ENCODE measurements at places on chromosomes 5 and 9.

DNA sequence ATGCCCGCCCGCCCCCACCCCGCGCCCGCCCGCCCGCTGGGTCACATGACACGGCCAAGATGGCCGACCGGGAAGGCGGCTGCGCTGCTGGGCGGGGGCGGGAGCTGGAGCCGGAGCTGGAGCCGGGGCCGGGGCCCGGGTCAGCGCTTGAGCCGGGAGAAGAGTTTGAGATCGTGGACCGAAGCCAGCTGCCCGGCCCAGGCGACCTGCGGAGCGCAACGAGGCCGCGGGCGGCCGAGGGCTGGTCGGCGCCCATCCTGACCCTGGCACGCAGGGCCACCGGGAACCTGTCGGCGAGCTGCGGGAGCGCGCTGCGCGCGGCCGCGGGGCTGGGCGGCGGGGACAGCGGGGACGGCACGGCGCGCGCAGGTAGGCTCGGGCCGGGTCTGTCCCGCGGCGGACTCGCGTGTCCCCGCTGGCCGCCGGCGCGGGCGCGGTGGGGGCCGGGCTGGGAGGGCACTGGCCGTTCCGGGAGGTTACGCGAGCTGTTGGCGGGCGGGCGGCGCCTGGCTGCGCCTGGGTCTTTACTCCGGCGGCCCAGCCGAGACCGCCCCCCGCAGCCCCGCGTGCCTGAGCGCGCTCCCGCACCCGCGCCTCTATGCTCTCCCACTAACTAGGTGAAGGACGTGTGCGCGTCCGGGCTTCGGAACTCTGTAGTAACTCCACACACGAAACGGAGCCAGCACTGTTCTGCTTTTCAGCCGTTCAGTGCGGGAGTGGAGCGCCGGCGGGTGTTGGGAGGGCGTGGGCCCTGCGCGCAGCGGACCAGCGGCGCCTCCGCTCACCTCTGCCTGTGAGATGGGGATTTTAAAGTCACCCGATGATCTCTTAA, at the start of gene RUFY1:
TSS of gene RUFY1 (plus strand) at position 44 of the 832 bp plus-strand sequence. CDS start at position 60, 16 bp downstream.
- peak; percentile 62 for DNase-seq

GRCh38 chr9:36401897-36402480, 1.9 kb upstream of the RNF38 start:
- DNase-seq: no peak

DNA sequence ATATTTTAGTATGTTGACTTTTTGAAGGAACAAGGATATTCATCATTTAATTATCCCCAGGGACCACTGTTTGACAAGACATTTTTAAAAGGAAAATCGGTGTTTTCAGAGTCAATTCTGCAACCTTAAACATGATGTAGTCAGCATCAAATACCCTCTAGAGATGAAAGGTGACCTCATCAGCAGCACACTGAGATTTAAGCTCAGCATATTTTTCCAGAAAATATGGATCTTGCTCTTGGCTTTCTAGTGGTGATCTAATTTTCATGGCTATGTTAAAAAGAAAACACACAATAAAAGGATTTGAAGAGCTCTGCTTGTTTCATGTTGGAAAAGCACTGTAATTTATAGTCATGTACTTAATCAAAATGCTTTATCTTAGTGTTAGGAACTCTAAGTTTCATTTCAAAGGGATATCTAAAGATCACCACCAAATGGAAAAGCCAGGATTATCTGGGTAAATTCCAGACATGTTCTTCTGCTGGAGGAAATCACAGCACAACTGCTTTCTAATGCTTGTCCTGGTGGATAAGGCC, 487.2 kb downstream of the ENC1 start:
- no peak for DNase-seq

DNA sequence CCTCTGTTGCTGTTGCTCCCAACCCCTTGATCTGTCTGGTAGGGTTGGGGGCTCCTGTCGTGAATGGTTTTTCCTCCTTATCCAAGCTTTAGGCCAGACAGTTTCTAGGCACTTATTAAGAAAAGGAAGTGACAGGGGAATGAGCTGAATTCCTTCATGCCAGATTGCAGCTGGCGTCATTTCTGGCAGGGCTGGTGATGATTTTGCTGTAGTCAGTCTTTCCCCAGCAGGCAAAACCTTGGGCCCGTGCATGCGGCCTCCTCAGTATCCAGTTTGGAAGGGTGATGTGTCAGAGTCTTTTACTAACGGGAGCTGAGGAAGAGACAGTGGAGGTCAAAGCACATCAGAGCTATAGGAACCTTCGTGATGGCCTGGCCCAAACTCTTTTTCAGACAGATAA, 58.8 kb downstream of the COL27A1 start:
- DNase-seq: no peak

DNA sequence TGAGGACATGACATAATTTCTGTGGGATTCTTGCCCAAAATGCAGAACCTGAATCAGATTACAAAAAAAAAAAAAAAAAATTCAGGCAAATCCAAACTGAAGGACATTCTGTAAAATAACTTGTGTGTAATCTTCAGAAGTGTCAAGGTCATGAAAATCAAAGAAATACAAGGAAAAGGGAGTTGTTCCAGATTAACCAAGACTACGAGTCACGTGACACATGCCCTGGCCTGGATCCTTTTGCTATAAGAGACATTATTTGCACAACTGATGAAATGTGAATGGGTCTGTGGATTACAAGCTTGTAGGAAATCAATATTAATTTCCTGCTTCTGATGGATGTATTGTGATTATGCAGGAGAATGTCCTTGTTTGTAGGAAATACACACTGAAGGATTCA, 216.8 kb upstream of the NFIL3 start:
- no peak for DNase-seq

- DNase-seq: no peak
These were observed 14.1 kb upstream of the CARD19 start for GRCh38 chr9:93081931-93082330.

DNA sequence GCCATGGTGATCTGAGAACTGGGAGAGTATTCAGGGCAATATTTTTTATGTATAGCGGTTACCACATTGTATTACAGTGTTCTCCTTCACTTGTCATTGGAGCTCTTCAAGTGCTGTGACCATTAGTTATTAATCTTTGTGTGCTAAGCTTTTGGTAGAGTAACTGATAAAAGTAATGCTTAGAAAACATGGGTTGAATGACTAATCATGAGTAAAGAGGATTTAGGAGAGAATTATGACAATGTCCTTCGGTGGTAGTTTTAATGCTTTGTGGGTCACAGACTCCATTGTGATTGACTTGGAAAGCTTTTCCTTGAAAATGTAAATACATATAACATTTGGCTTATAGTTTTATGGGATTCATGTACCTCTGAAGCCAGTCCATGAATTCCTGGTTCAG, 21.4 kb downstream of the TGFBR1 start:
- no peak for DNase-seq

GRCh38 chr5:17436350-17436749, 61.7 kb upstream of the TAF11L2 start:
- DNase-seq: no peak

DNA sequence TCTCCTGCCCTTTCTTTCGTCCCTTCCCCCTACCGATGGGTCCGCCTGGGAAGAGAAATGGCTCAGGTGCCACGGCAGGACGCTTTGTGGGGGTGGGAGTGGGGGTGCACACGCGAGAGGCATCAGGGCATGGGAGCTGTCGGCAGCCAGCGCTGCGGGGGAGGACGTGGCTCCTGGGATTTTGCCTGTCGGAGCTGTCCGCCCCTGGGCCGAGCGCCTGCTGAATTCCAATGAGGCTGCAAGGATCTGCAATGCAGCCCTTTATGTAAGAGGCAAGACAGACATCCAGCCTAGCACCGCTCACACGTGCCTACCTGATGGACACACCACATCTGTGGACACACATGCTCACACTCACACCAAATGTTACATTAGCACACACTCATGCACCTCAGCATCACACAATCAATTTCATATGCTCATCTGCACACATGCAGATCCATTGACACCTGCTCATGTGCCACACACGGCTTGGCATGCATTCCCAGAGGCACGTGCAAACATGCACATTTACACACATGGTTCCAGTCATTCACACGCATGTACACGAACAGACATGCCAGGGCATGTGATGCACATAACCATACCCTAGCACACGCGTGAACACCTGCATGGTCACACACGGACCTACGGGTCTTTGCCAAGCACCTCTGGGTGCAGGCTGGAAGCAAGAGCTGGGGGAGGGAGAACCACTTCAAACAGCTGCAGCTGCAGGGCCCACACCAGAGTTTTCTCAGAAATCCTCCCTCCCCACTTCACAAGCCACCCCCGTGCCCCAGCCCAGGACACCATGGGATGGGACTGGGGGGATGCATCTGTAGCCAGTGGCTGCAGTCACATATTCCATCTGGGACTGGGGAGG, 1.4 kb downstream of the GRIN1 start:
- DNase-seq: no peak

DNA sequence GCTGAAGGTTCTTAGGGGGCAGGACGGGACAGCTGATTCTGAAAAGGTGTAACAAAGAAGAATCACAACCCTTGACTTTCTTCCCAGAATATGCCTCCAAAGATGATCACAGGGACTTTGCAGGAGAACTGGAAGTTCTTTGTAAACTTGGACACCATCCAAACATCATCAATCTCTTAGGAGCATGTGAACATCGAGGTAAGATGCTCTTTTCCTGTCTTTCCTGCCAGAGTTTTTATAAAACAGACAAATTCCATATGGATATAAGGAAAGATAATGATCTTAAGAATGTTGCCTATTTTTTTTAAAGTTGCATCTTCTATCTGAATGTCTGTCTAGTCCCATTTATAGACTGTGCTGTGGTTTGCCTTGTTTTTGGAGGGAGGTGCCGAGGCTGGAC, 87.9 kb downstream of the EQTN start:
- DNase-seq: no peak

DNA sequence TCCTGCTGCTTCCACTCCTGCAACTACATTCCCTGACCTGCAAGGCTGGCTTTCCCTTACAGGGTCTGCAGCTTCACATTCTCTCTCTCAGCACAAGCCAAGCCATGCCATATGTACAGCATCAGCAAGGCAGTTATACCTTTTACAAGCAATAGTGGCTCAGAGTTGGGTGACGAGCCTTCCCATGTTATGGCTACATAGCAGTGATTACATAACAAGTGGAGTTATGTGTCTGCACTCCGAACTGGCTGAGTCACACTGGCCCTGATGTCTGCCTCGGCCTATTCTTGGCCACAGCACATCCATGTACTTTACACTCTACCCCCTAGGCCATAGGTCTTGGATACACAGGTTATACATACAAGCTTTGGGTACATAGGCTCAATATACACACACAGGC, 52.0 kb upstream of the SNCAIP start:
- no peak for DNase-seq

- no peak for DNase-seq
These were observed 212.2 kb downstream of the MTRR start for GRCh38 chr5:8081179-8081578.

DNA sequence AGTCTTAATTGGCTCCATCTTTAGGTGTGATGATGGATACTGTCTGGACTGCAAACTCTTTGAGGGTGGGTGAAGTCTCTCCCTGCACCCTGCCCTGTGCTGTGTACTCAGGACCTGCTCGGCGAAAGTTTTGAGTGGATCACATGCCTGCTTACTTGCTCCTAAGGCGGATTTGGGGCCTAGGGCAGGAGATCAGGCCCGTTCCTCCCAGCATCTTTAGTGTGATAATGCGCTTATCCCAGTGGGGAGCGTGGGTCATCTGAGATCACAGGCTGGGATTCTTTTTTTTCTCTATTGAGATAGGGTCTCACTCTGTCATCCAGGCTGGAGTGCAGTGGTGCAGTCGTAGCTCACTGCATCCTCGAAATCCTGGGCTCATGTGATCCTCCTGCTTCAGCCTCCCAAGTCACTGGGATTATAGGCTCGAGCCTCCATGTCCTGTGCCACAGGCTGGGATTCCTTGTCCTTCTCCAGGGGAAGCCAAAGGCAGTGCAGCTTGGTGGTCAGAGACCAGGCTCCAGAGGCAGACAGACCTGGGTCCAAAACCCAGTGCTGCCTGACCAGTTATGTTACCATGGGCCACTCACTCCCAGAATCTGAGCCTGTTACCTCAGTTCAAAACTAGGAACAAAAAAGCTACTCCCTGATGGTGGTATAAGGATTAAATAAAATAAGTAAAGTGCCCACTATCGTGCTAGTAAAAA, 59.7 kb downstream of the ZNF618 start:
- no peak for DNase-seq

GRCh38 chr5:65009207-65009606, 240.5 kb downstream of the CWC27 start:
- no peak for DNase-seq

DNA sequence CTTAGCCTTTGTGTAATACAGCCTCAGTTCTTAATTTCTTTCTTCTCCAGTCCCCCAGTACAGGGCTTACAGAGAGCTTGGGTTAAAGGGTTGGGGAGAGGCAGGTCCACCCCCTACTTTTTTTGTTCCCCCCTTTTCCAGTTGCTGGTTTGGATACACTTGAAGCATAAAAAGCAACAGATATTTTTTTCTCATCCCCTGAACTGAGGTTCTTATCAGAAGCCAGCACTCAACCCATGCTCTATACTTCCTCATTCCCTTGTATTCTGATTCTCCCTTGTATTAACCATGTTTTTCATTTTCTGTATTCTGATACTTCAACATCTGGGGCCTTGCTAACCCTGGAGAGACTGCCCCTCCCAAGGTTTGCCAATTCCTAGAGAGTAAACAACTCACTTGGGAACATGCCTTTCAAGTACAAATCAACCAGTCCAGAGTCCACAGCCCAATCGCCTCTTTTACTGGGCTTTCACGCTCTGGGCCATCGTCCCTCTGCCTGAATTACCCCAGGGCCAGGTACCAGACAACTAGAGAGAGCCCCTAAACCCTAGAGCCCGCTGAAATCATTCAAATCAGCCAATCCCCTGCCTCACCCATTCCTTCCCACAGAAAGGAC, 333.4 kb upstream of the PUM3 start:
- no peak for DNase-seq

DNA sequence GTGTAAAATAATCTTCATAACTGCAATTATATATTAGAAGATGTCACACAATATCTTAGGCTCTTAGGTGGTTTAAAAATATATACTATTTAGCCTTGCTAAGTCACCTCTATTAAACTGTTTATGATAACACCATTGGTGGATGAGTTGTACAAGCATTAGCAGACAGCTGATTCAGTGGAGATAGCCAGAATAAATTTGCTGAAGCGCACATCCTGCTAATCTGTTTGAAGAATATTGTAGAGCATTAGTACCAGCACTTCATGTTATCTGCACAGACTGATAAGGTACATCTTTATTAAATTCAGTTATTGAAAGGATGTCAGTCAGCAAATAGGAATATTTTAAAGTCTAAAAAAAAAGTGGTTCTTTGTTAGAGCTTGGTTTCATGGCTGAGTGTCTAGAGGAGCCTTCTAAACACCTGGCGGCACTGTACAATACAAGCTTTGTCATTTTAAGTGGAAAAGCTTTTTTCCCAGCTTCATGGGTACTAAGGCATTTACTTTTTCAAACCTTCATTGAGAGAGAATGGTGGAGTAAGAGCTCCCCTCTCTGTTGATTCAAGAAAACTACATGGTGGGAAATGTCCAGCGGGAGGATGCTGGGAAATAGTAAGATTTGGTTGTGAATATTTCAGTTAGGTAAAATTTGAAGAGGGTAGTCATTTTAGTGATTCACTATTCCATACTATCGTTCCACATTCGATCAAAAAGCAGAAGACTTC, 275.1 kb downstream of the SLF1 start:
- no peak for DNase-seq

- no peak for DNase-seq
These were observed 1090.5 kb upstream of the SEMA6A start for GRCh38 chr5:117665121-117665520.
